ENCODE measurements at places on chromosomes 1 and 21. TPM values are rescaled to one million over a fixed set of nuclear protein-coding genes. Genes with fewer than 3 reads are reported as not detected.
A peak's percentile ranks its signal among the peaks of the same experiment; 100 is the strongest.

DNA sequence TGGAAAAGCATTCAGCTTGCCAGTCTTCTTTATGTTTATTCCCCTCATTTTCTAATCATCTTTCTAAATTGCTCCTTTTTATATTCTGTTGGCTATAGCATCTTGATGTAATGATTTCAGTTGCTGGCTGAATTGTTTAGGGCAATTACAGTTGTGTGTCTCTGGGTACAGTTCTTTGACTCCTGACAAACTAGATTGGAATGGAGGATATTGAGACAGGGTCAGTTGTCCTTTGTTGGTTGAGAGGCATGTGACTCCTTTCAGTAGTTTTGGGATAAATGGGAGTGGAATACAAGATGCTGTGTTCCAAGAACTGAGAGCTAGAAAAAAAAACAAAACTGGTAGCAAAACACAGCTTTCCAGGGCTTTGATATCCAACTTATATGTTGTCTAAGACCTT lies 1.5 kb downstream of the CENPF start:
- DNase-seq, result no peak

The SEMA6C gene
- total RNA-seq, result 63.4 TPM

DNA sequence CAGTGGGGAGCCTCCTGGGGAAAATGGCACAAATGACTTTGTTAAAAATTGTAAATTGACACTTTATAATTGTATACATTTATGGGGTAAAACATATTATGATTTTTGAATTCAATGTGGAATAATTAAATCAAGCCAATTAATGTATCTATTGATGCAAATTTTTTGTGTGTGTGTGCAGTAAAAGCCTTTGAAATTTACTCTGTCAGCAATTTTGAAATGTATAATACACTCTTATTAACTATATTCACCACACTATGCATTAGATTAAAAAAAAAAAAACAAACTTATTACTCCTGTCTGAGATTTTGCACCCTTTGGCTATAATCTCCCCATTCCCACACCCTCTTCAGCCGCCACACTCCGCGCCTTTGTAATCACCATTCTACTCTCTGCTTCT lies 119.2 kb downstream of the S1PR1 start:
- no peak for DNase-seq

The MLLT11 gene
- 8.1 TPM for total RNA-seq

DNA sequence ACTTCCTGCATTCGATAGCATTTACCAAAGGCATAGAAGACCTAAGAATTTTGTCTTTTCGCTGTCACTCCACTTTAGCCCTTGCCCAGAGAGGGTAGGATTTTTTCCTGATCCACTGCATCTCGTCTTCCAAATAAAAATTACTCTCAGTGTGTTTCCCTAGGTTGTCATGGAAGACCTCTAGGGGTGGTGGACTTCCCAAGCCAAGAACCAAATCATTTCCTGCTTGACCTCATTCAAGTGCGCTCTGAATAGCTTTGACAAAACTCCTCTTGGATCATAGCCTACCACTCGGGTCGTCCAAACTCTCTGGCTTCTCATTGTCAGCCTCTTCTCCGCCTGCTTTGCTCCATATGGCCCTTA lies 431 bp upstream of the C1orf52 start:
- peak; percentile 51 for DNase-seq

- no peak for DNase-seq
Observed at GRCh38 chr1:211518330-211519289, 26.6 kb upstream of the RD3 start.

GRCh38 chr1:108671143-108671542 lies 10.2 kb upstream of the HENMT1 start:
- DNase-seq, result no peak

- DNase-seq, result peak; percentile 81
Observed at GRCh38 chr1:212608959-212609700, 569 bp downstream of the ATF3 start.

DNA sequence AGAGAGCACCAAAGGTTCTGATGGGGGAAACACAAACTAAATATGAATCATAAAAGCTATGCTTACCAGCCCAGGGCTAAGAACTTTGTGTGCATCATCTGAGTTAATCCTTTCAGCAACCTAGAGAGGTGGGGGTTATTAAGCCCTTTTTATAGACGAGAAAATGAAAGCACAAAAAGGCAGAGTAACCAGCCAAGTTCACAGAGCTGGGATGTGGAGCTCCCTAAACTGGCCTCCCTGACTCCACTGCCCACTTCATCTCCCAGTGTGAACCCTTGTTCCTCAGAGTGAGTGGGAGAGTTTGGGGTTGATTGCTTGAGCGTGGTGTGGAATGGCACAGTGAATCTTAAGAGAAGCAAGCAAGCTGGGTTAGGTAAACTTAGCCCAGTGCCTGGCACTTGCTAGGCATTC lies 10.8 kb upstream of the BCAR3 start:
- DNase-seq, result no peak

- DNase-seq, result no peak
Observed at GRCh38 chr1:7007902-7008301, 222.6 kb downstream of the CAMTA1 start.

The DEGS1 gene
- total RNA-seq, result 74.0 TPM

The BEST4 gene
- 0.18 TPM for total RNA-seq

The RUNX3 gene
- total RNA-seq, result 1.0 TPM

GRCh38 chr21:41141031-41141457 lies 26.9 kb upstream of the BACE2 start:
- no peak for DNase-seq

- DNase-seq, result peak; percentile 65
Observed at GRCh38 chr1:235954306-235955283, 87.9 kb upstream of the LYST start.

DNA sequence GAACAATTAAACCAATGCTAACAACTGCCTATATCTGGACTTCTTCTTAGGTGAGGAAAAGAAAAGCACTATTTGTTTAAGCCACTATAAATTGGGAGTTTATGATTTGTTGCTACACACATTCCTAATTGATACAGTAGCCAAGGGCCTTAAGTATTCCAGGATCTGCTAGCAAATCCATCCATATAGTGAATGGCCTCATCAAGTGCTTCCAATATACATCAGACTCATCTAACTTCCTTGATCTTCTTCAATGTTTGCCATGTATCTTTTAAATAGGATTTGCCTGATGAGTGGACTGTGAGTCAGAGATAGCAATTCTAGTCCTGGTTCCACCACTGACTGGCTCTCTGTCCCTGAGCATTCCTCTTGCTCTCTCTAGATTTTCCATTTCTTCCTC lies 430.2 kb downstream of the OMA1 start:
- DNase-seq, result no peak

DNA sequence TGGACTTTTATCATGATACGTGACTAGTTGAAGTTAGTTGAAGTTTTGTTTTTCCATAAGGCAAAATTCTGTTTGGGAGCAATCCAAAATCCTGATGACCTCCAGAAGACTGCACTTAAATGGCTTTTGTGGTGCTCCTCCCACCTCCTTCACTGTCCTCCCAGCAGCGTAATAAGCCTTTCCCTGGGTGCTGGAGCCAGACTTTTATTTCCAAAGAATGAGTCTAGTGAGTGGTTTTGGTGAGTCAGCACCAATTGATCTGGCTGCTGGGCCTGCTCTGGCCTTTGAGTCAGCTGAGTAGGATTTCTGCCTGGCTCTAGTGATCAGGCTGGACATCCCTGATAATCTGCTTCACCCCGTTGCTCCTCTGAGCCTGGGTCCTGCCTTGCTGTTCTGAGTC lies 21.7 kb upstream of the KCND3 start:
- peak; percentile 33 for DNase-seq

- DNase-seq, result no peak
Observed at GRCh38 chr1:28781305-28781704, 30.7 kb upstream of the OPRD1 start.

GRCh38 chr1:21241771-21242581 lies 48.3 kb downstream of the ECE1 start:
- DNase-seq, result peak; percentile 11

- no peak for DNase-seq
Observed at GRCh38 chr1:239493811-239494414, 107.5 kb downstream of the CHRM3 start.

The SELP gene
- total RNA-seq, result 8.8 TPM

The CREB3L4 gene
- 6.0 TPM for total RNA-seq

- no peak for DNase-seq
Observed at GRCh38 chr1:169161496-169162194, 55.2 kb downstream of the ATP1B1 start.

The PALMD gene
- 72.0 TPM for total RNA-seq

DNA sequence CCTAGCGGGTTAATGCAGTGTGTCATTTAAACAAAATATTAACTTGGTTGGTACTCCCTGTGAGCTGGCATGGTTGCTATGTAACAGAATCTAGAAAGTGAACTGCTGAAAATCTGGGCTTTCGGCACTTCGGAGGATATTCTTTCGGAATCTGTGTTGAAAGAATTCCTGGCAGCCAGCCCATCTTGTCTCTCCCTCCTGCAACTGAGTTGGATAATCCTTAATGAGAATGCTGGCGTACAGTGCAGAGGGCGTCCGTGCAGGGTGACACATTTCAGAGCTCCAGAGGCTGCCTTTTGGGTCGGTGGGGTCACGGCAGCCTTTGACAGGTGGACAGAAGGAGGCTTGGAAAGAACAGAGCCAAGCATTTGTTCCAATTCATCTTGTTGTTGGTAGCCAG lies 3.7 kb downstream of the KAZN start:
- DNase-seq, result no peak

The RIMKLA gene
- total RNA-seq, result 3.5 TPM

The SPRTN gene
- 10.4 TPM for total RNA-seq

- no peak for DNase-seq
Observed at GRCh38 chr1:79575424-79575823, 568.9 kb upstream of the ADGRL4 start.

The FCAMR gene
- total RNA-seq, result not detected

DNA sequence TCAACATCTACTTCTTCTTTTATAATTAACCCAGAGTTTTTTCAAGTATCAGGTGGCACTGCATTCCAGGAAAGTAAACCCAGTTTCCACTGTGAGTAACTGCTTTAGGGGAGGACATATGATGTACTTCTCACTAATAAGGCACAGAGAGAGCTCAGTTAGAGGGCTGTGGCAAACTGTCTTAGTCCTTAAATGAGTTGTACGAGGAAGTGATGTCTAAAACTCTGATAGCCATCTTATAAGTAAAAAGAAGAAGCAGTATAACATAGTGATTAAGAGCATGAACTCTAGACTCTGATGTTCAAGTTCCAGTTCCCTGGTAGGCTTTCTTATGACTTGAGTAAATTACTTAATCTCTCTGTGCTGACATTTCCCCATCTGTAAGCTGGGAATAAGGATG lies 58.7 kb upstream of the PTGS2 start:
- no peak for DNase-seq

DNA sequence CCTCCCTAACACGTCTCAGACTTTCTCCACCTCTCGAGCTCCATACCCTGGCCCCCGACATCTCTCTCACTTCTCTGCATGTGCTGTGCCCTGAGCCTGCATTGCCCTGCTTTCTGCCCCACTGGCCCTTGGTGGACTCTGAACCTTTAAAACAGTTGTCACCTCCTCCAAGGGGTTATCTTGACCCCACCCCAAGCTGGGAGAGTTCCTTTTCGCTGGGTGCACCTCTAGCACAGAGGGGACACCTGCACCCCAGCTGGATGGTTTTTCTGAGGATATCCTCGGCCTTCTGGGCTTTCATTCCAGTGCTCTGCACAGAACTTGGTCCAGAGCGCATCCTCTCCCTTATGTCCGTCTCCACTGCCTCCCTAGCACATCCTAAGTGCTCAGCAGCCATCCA lies 4.2 kb upstream of the CDCP2 start:
- DNase-seq, result no peak

The SAMD11 gene
- total RNA-seq, result 27.2 TPM

The CHRM3 gene
- 0.83 TPM for total RNA-seq
